ENCODE measurements at places on chromosomes 16 and 17. TPM values are rescaled to one million over a fixed set of nuclear protein-coding genes. Genes with fewer than 3 reads are reported as not detected.

DNA sequence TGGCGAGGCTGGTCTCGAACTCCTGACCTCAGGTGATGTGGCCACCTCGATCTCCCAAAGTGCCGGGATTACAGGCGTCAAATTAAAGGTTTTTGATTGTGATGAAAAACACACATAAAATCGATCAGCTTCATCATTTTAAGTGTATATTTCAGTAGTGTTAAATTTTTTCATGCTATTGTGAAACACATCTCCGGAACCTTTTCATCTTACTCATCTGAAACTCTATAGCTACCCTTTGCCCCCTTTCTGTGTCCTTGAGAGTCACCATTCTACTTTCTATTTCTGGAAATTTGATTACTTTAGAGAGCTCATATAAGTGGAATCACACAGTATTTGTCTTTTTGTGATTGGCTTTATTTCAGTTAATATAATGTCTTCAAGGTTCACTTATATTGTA is 478.3 kb upstream of the HSBP1 start:
- DNase-seq: no peak

- DNase-seq: no peak
Observed at GRCh38 chr17:4648741-4649140, 7.3 kb upstream of the ALOX15 start.

GRCh38 chr16:88356727-88357199 is 26.0 kb upstream of the ZNF469 start:
- DNase-seq: no peak

GRCh38 chr17:82241926-82242697 is 13.3 kb downstream of the SLC16A3 start:
- DNase-seq: no peak

DNA sequence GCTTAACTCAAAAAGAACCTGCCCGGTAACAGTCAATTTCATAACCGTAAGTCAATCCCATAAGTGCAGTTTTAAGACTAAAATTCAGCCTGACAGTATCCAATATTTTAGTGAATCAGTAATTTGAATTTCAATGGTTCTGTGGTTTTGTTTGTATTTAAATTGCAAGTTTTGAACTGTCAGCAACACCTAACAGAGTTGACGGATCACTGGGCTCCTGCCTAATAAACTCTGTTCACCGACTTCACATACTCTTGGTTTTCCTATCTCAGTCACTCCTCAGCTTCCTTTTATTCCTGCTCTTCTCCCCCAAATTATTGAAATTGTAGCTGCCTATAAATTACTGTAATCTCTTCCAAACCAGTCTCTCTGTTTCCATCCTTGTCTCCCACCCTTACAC is 12.5 kb downstream of the SIAH1 start:
- DNase-seq: no peak

DNA sequence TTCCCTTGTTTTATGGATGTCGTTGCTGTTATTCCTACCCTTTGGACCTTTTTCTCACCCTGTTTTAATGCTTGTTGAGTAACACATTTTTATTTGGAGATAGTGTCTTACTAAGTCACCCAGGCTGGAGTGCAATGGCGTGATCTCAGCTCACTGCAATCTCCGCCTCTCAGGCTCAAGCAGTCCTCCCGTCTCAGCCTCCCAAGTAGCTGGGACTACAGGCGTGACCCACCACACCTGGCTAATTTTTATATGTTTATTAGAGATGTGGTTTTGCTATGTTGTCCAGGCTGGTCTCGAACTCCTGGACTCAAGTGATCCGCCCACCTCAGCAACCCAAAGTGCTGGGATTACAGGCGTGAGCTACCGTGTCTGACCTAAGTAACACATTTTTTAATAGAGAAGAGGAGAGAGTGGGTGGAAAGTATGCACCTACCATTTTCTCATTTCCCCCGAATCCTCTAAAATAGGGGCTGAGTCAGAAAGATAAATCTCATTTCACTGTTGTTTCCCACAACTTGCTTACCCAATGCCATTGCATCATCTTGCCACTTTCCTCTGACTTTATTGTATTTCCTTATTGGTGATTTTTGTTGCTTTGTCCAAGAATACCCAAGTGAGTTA is 7.0 kb downstream of the DHX40 start:
- no peak for DNase-seq

GRCh38 chr16:72264771-72265170 is 92.8 kb upstream of the PMFBP1 start:
- DNase-seq: no peak

GRCh38 chr17:72441909-72442308 is 321.1 kb downstream of the SOX9 start:
- no peak for DNase-seq

- no peak for DNase-seq
Observed at GRCh38 chr17:32943647-32944191, 15.8 kb downstream of the TMEM98 start.

- no peak for DNase-seq
Observed at GRCh38 chr17:57136355-57136754, 51.3 kb downstream of the AKAP1 start.

DNA sequence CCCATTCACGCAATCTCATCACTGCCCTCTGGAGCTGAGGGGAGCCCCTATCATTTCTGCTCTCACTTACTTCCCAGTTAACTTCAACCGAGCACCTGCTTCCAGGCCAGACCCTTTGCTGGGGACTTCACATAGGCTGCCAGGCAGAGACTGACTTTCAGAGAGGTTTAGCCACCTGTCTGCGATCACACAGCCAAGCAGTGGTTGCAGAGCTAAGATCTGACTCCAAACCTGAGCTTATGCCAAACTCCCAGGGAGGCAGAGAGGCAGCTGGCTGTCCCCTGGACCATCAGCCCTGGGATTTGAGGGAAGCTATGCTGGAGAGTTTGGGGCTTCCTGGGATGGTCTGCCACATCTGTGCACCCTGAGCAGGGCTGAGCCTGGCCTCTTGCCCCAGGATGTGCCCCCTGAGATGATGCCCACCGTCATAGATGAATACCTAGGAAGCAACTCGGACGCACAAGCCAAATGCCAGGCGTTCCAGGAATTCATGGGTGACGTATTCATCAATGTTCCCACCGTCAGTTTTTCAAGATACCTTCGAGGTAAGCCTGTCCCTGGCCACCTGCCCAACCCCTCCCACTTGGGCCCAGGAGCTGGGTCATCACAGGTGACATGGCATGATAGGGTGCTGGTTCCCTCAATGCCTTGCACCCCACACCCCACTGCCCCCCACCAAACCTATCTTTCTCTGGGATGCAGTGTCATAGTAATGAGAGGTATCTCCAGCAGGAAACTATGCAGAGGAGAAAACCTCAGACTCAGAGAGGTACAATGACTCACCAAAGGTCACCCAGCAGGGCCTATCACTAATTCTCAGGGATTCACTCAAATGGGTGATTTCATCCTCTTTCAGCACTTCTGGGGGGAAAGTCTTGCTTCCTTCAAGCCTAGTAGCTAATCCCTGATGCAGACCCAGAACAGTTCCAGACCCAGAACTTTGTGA is 10.0 kb downstream of the CES3 start:
- DNase-seq: no peak

DNA sequence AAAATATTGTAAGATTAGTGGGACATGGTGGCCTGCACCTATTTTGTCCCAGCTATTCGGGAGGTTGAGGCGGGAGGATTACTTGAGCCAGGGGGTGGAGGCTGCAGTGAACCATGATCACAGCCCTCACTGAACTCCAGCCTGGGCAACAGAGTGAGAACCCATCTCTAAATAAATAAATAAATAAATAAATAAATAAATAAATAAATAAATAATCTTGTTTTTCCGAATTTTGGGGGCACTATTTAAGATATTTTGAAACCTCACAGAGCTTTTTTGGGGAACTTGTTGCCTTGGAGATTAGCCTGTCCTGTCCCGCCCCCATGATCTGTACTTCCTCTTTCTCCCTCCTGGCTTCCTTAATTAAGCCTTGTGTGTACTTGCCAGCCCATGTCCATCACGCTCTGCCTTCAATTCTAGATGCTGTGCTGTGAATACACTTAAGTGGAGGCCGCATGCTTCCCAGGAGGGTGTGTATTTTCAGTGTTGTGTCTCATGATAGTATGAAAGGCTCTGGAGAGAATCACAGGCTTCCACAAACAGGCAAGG is 4.4 kb downstream of the LGALS9 start:
- no peak for DNase-seq

- DNase-seq: no peak
Observed at GRCh38 chr16:68079626-68080344, 5.4 kb upstream of the NFATC3 start.

DNA sequence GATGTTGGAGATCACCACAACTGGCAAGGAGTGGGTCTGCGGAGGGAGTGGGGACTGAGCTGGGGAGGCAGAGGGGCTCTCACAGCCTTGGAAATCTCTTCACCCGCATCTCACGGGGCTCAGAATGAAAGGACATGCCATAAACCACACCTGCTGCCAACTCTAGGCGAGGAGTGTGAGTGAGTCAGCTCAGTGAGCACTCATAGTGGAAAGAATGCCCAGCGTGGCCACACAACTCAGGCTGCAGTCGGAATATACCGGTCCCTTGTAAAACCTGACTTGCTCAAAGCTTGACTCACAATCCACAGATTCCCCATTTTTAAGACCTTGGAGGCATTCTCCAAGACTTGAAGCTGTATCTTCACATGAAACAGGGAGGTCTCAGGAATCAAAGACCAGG is 36.7 kb downstream of the STAT5A start:
- DNase-seq: no peak

MMP28 gene
- total RNA-seq: not detected

CTRB2 gene
- not detected for total RNA-seq

ABCC11 gene
- total RNA-seq: not detected

IL32 gene
- 2.7 TPM for total RNA-seq
